ENCODE measurements at places on chromosomes 13 and 19.
A peak's percentile ranks its signal among the peaks of the same experiment; 100 is the strongest.

DNA sequence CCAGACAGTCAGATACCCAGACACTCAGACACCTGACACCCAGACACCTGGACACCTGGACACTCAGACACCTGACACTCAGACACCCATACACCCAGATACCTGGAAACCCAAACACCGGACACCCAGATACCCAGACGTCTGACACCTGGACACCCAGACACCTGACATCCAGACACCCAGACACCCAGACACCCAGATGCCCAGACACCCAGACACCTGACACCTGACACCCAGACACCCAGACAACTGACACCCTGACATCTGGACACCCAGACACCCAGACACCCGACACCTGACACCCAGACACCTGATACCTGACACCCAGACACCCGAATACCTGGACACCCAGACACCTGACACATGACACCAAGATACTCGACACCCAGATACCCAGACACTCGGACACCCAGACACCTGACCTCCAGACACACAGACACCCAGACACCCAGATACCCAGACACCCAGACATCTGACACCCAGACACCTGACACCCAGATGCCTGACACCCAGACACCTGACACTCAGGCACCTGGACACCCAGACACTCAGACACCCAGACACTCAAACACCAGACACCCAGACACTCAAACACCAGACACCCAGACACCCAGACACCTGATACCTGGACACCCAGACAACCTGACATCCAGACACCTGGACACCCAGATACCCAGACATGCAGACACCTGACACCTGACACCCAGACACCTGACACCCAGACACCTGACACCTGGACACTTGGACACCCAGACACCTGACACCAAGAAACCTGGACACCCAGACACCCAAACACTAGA, 19.1 kb downstream of the C19orf12 start:
- no peak for DNase-seq

- DNase-seq: peak; percentile 71
Observed at GRCh38 chr19:48965806-48966540, 864 bp downstream of the FTL start.

- DNase-seq: peak; percentile 77
Observed at GRCh38 chr19:46904114-46905060, 43.6 kb downstream of the ARHGAP35 start.

DNA sequence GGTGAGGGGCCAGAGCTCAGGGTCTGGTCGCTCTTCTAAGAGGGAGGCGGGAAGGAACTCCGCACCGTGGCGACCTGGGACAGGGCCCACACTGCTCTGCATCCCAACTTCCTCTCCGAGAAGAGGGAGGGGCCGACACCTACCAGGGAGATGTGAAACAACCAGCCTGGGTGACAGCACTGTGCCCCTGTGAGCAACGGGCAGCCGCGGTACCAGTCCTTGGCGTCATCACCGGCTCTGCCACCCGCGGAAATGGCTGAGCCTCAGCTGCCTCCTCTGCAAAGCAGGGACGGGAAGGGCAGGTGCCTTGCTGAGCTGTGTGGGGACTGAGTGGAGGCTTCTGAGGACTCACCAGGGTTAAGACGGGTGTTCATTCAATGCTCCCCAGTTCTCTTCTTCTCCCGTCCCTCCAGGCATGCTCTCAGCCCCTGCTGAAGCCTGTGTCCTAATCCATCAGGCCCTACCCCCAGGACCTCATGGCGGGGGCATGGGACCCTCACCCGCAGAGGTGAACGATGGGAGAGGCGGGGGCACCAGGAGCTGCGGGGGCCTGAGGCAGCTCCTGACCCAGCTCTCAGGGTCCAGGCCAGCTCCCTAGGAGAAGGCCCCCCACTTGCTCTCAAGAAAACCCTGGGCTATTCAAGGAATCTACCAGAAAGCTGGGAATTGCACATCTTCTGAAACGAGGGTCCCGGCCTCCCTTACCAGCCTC, 9.3 kb downstream of the ZNF787 start:
- DNase-seq: no peak

GRCh38 chr19:50912727-50913716, 1.8 kb upstream of the KLK4 start:
- DNase-seq: no peak

GRCh38 chr13:79237981-79238380, 168.1 kb downstream of the RBM26 start:
- DNase-seq: peak; percentile 2

GRCh38 chr13:97335488-97336134, 98.4 kb upstream of the RAP2A start:
- DNase-seq: peak; percentile 19

DNA sequence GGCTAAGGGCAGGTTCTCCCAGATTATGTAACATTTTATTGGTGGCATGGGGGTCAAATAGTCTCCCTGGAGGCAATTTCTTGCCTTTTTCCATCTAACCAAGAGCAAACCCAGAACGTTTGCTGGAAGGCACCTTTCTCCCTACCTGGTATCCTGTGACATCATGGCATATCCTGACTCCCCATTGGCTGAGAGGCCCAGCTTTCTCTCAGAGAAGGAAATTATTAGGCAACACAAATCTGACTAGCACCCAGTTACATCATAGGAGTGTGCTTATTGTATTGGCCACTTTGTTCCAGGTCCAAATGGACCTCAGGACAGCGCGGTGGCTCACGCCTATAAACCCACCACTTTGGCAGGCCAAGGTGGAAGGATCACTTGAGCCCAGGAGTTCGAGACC, 13.0 kb downstream of the NTN5 start:
- DNase-seq: peak; percentile 66

GRCh38 chr13:71685072-71685471, 181.9 kb downstream of the DACH1 start:
- DNase-seq: no peak

DNA sequence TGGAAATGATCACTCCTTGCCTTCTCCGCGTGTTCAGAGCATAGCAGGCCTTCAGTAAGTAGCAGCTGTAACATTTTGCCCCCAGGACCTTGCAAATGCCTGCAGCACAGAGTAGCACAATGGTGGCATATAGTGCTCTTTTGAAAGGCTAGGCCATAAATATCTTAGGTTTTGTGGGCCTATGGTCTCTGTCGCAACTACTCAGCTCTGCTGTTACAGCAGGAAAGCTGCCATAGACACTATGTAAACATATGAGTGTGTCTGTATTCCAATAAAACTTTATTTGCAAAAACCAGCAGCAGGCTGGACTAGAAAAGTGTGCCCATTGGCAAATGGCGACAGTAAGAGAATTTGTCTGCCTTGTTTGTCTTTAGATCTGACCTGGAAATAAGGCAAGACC, 9.4 kb downstream of the ITPKC start:
- DNase-seq: peak; percentile 53

GRCh38 chr13:42740753-42741152, 40.6 kb upstream of the FAM216B start:
- peak; percentile 36 for DNase-seq

- DNase-seq: no peak
Observed at GRCh38 chr13:76622315-76623040, 263.7 kb downstream of the KCTD12 start.

GRCh38 chr19:17058236-17058635, 17.0 kb downstream of the HAUS8 start:
- peak; percentile 52 for DNase-seq

GRCh38 chr19:35476149-35476548, 14.1 kb downstream of the KRTDAP start:
- DNase-seq: no peak

DNA sequence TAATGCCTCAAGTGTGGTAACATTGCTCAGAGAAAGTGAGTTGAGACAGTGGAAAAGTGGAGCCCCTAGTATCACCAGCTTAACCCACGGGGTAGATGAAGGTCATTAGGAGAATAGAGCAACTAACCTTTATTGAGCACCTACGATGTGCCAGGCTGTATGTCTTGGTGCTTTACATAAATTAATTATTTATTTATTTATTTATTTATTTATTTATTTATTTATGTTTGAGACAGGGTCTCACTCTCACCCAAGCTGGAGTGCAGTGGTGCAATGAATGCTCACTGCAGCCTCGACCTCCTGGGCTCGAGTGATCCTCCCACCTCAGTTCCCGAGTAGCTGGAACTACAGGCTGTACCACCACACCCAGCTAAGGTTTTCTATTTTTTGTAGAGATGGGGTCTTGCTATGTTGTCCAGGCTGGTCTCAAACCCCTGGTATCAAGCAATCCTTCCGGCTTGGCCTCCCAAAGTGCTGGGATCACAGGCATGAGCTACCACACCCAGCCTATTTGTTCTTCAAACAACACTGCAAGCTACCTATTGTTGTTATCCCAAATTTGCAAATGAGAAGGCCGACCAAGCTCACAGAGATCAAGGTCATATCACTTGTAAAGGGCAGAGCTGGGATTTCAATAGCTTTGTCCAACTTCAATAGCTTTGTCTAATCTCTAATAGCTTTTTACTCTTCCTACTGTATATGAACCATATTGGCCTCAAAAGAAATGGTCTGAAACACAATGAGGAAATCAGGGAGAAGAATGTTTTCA, 79.4 kb downstream of the TM9SF2 start:
- DNase-seq: no peak

DNA sequence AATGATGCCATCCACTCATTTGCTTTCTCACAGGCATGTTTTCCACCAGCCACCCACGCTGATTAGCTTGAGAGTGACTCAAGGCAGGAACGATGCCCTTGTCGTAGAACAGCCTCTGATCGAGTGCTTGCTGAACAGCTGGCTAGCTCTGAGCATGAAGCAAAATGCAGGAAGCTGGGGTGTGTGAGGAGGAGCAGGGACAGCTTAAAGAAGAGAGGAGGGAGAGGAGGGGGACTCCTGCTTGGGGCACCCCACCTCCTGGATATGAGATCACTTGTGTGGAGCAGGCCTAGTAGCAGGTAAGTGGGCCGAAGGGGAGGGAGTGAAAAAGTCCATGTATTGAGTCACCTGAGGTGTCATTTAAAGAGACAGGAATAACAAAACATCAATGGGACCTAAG, 48.8 kb downstream of the IRS2 start:
- no peak for DNase-seq

DNA sequence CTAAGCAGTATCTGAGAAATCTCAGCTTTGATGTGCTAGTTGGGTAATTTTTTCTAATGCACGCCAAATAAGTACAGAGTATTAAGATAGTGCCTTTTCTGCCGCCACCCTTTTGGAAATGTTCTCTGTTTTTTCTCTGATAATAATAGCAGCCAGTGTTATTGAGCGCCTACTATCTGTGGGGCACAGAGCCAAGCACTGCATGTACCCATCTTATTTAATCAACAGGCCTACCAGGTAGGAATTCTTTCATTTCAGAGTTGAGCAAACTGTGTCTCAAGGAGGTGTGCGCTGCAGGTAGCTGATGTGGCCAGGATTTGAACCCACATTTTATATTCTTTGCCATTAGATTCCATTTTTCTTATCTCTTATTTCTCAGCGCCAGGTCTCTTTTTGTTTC, 1.4 kb downstream of the EPN1 start:
- no peak for DNase-seq

DNA sequence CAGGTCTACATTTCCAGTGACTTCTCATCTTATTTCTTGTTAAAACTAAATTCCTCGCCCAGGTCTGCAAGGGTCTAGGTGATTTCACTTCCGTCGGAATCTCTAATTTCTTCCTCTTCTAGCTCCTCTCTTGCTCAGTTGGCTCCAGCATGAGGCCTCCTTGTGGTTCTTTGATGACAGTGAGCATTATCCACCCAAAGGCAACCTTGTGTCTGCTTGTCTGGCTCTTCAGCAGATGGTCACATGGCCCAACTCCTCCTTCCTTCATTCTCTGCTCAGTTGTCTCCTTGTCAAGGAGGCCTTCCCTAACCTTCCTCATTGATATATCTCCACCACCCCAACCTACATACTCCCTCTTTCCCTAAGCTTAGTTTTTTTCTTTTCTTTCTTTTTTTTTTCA, 1391.4 kb downstream of the EFNB2 start:
- no peak for DNase-seq

- peak; percentile 24 for DNase-seq
Observed at GRCh38 chr13:74305876-74306275, 171.7 kb upstream of the KLF12 start.

DNA sequence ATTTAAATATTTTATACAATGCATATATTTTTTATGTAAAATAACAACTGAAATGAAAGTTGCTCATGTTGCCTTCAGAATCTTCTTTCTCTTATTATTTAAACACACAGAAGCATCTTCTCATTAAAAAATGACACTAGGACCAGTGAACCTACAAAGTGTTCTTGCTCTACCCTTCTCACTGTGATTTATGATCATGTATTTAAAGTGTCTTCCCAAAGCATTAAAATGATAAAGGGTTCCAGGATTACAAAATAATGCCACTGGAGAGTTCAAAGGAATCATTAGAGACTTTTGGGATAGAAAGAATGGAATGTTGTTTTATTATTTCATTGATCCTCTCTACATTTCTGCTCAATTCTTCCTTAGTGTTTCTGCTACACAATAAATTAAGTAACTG, 643.6 kb upstream of the SLITRK1 start:
- no peak for DNase-seq

GRCh38 chr19:43779147-43779819, 1.5 kb downstream of the KCNN4 start:
- DNase-seq: no peak

DNA sequence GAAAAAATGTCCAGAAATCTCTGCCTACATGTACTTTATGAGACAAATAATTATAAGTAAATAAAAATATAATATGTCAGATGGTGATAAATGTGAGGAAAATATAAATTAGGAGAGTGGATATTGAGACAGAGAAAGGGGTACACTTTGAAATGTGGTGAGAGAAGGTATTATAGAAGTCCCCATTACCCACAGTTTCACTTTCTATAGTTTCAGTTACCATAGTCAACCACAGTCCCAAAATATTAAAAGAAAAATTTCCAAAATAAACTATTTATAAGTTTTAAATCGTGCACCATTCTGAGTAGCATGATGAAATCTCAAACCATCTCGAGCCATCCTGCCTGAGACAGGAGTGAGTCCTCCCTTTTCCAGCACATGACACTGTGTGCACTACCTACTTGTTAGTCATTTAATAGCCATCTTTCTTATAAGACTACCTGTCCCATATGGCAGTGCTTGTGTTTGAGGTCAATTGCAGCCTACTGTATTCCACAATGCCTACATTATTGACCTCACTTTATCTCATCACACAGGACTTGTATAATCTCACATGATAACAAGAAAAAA, 653.7 kb downstream of the DACH1 start:
- DNase-seq: no peak

DNA sequence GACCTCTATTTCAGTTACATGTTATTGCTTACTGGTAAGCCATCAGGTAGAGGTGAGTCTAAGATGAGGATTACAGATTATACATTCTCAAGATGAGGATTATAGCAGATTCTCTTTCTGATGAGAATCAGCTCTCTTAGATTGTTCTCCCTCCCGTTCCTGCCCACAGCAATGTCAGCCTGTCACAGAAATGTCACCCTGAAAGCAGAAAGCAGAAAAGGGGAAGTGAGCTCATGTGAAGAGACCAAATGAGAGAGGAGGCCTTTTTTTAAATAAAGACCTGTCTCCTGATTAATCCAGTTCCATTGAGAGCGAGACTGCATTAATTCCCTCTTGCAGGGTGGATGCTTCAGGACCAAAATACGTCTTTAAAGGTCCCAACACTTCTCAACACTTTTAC, 445.6 kb downstream of the KCTD12 start:
- no peak for DNase-seq

GRCh38 chr13:49371943-49372613, 71.8 kb downstream of the CAB39L start:
- DNase-seq: peak; percentile 44

Measured in amniotic epithelial cell (primary cell).